KG1 (cell line): ENCODE measurements at places on chromosomes 1 and 21.

- DNase-seq, result no peak
These were observed 363.8 kb downstream of the DISC1 start for GRCh38 chr1:231990388-231990787.

GRCh38 chr1:60895252-60895651 is 187.1 kb upstream of the NFIA start:
- no peak for DNase-seq

DNA sequence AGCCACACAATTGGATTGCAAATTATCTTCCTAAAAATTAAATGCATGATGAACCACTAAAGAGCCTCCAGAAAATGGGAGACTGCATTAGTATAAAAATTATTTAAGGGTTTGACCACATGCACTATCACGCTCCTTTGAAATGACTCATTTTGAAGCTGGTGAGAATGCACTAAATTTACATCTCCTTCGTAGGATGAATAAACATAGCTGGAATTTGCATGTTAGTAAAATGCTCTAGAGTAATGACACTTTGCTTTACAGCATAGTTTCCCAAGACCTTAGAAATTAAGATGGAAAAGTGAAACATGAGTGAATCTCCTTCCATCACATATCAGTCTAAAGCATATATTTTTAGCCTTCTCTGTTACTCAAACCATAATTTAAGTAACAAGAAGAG is 2.4 kb downstream of the PLPPR4 start:
- DNase-seq, result no peak

DNA sequence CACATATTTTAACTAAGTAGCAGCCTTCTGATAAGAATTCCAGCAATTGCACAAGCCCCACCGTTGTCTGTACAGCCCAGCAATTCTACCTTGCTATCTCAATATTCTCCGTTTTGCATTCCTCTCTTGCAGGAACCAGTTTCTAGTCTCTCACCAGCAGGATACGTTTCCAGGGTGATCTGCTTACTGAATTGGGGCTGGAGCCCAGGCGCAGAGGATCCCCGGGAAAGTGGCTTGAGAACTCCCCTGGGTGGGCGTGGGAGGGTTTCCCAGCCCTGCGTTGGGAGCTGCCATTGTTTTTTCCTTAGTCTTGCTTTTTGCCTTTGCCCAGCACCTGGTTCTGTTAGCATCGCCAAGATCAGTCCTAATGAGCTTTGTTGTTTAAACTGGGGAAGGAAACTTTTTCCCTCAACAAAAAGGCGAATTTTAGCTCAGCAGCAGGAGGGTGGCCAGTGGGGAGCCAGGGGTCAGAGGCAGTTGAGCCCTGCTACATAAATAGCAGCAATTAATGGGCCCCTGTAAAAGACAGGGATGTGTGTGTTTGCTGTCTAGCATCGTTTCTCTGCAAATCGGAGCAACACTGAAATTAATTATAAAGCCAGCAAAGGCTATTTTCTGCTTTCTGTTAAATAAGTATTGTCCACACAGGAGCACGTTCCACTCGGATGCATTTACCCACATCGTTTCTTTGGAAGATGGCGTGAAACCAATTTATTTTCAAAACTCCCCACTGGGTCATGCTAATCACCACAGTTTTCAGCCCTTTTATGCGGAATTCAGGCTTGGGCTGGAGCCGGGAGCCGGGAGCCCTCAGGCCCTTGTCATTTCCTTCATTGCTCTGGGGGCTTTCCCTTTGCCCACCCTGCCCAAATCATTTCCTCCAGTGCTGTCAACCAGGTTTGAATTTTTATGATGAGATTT is 36.6 kb downstream of the HUNK start:
- no peak for DNase-seq

DNA sequence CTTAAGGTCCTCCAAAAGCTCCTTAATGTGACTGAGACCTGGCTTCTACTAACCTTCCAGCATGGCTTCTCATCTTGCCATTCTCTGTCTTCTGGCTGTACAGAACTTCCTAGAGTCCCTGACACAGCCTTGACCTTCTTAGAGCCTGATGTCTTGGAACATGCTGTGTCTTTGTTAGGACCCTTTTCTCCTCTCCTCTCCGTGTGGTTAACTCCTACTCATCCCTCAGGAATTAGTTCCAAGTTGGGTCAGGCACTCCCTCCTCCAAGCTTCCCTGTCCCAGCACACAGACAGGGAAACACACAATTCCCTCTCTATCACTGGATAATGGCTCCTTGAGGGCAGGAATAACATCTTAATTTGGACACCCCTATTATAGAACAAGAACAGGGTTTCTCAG is 275.4 kb upstream of the USP24 start:
- DNase-seq, result no peak

DNA sequence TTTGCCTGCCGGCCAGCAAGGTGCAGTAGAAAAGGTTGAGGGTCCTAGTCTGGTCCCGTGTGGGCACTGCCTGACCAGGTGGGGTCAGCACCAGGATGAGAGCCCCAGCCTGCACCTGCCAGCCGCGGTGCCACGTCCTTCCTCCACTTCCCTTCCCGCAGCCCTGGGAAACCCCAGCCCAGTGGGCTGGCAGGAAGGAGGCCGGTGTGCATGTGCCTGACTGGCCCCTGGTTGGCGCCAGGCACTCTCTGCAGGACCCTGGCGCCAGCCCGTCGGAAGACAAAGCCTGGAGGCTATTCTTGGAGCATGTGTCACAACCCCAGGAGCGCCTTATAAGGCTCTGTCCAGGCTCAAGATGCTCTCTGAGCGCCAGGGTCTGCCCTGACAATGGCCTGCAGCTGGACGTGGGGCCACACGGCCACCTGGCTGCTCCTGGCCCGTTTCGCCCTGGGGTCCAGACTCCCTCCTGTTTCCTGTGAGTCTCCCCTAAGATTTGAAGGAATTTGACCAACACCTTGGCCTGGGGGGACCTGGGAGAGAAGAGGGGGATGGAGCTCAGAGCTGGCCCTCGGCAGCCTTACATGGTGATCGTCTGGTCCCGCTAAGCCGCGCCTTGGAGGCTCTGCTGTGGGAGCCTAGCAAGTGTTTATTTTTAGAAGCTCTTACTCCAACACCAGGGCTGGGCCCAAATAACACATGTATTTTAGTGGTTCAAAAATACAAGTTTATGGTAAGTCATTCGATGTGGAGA is 31.9 kb upstream of the POFUT2 start:
- no peak for DNase-seq
